ENCODE measurements at places on chromosomes 12 and 14.

DNA sequence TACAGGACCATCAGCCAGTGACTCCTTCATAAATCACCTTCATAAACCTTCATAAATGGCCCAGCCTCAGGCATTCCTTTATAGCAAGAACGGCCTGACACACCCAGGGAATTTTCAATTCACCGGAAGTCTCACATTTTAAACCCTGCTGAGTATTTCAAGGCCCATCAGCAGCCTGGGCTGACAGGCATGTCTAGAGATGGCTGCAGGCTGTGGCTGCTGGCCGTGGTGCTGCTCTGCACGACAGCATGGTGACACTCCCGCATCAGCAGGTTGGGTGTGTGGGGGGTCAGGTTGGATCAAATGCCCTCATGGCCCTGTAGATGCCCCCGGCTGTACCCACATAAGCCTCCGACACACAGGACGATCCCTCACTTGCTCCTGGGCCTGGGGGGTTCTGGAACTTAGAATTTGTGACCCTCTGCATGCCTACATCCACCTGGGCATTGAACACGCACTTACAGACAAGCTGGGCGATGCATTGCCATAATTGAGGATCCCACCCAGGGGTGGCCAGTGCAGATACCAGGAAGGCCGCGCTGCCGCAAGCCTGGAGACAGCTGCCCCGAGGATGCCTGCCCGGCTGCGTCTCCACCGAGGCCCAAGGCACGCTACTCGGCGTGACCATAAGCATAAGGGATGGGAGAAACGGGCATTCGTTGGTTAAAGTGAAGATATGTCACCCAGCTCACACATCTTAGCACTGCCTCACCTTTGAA lies 124.3 kb downstream of the PIWIL1 start:
- no peak for DNase-seq

GRCh38 chr14:93156693-93157369 lies 27.9 kb downstream of the MOAP1 start:
- no peak for DNase-seq

DNA sequence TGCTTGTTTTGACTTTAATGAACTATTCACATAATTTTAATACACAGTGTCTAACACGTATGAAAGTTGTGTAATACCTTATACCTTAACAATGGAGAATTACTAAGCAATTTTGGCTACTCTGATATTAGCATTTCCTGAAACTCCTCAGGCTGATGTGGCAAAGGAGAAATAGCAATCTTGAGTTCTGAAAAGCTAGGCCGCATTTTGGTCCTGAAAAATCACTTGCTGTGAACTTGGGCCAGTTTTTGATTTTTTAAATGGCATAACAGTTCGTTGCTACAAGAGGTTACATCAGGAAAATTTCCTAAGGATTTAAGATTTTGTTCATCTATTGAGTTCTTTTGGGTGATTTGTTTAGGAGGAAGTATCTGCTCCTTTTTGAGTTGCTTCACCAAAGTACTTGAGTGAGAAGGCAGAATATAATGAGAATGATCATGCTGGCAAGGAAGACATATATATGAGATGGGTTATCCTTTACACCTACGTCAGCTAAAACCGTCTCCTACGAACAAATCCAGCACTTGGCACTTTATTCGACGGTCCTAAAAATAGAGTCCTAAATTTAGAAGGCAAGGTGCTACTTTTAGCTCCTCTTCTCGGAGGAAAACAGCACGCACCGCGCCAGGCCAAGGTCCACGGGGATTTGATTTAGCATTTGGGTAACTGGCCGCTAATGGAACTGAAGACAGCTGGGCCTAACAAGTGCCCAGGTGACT lies 32.2 kb downstream of the MIA2 start:
- no peak for DNase-seq

DNA sequence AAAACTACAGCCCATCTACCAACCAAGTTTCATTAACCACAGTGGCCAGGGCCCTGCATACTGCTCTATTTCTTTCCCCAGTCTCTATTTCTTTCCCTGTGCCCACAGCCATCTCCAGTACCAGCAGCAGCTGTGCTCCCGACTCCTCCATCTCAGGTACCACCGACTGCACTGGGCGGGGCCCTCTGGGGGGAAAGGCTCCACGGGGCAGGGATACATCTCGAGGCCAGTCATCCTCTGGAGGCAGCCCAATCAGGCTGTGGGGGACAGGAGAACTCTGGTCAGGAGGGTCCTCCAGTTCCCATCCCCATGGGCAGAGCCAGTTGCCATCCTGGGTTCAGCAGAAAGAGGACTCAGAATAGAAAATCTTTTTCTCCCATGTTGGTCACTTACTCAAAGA lies 3.0 kb downstream of the CDK4 start:
- DNase-seq = no peak

GRCh38 chr12:31222620-31223222 lies 103.2 kb downstream of the SINHCAF start:
- DNase-seq = no peak

DNA sequence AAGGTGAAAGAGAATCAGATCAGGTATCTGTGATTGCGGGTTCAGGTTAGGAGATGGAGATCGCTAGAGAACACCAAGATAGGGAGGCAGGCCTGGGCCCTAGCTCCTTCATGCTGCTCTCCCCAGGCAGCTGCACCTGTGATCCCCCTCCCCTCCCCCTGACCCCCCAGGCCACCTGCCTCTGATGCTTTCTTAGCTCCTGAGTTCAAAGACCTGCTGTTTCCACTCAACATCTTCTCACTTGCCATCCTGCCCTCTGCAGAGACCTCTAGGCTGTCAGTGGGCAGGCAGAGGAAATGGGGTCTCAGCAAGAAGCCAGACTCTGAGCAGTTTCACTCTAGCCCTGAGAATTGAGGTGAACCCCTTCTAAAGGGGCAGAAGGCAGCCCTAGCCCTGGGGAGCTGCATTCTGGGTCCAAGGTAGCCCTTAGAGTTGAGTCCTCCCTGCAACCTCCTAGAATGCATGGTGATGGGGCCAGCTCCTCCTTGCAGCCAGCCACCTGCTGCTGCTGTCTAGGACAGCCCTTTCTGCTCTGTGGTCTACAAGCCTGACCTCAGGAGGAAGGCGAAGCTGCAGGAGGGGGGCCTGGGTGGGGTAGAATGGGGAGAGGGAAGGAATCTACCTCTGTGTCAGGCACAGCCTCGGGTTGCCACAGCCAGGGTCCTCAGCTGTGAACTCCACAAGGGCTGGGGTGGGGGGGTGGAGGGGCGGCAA lies 6.4 kb upstream of the SLC48A1 start:
- no peak for DNase-seq

DNA sequence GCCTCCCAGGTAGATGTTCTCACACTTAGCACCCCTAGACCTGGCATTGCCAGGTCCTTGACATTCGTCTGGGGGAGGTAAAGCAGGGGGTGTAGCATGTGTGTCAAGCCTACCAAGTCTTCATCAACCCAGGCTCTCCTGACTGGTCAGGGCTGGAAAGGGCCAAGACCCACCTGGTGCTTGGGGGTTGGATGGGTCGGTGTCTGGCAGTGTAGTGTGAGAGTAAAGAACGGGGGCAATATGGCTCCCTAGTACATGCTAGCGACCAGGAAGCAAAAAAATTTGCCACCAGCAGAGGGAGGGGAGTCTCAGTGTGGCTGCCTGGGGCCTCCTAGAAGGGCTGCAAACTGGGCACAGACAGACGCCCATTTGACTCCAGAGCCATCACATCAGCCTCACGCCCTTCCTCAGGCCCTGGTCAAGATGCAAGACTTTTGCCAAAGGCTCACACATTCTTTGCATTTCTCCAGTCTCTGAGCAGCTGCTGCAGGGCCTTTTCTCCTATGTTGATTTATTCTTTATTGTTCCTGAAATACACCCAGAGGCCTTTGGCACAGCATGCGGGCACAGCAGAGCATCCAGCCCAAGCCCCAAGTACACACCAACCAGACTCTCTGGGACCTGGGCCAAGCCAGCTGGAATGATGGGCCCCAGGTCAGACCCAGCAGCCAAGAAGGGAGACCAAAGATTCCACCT lies 38.3 kb upstream of the PNMA1 start:
- DNase-seq = peak; percentile 30

DNA sequence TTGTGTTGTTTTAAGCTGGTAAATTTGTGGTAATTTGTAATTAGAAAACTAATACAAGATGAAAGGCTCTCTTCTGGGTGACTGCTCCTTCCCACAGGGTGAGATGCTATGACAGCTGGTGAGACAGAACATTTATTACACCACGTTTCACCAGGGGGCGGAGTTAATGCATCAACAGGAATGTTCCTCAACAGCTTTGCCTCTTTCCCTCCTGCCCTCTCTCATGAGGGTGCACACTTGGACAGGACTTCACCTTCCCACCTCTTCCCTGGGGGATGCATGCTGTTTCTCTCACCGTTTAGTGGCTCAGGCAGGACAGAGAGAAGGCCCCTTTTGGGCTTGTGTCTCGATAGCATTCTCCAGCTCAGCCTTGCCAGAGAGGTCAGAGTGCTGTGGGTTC lies 13.4 kb upstream of the PPP1R1A start:
- no peak for DNase-seq

DNA sequence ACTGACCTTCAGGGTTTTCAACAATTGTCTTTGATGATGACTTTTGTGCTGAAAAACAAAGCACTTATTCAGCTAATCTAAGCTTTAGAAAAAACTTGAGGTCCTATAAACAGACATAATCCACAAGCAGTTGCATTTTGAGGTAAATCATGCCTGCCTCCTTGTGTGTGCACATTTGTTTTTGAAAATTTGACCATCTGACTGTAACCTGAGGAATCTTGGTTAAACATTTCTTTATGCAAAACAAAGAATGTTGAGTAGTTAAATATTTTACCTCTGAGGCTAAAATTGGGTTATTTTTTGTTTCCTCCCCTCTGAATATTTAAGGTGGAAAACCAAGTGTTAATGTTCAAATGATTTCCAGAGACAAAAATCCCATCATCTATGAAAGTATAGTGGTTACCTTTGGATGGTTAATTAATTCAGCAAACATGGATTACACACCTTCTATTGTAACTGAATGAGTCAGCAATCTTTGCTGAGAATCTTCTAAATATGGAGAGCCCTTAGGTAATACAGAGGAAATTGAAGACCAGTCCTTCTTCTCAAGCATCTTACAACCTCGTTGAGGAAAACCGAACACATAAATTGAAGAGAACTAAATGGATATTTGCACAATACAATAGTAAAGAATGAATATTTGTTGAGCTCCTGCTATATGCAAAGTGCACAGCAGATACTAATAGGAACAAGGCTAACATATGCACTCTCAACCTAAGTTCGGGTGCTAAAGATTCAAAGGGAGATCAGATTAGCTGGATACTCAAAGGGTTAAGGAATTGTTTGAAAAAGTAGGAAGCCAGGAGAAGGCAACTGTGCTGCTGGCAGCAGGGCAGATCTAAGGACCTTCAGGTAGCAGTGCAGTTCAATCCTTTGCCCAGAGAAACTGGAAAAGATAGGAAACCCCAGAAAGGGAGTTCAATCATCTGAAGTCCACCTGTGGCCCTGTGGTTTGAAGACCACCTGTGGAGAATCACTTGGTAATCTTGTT lies 115.2 kb downstream of the BMP4 start:
- DNase-seq = no peak

- no peak for DNase-seq
These were observed 183.1 kb downstream of the TMTC3 start for GRCh38 chr12:88325076-88325815.

DNA sequence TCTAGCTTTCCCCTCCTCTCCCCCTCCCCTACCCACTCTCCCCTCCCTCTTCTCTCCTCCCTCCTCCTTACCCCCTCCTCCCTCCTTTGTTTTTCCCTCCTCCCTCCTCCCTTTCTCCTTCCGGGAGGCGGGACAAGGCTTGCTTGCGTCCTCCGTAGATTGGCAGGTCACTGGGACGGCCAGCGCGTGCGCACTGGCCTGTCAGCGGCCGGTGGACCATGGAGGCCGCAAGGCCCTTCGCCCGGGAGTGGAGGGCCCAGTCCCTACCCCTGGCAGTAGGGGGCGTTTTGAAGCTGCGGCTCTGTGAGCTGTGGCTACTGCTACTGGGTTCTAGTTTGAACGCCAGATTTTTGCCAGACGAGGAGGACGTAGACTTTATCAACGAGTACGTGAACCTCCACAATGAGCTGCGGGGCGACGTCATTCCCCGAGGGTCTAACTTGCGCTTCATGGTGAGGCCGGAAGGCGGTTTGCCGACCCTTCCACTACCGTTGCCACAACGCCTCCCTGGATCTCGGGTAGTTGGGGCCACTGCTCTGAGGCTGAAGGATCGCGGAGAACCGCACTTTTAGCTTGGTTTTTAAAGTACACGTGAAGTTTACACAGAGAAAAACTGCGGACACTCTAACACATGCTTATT lies at the start of gene GLIPR1L2:
GLIPR1L2 (plus strand) TSS at position 191 of the 640 bp plus-strand sequence; CDS start at position 219, 28 bp downstream.
- DNase-seq = peak; percentile 91

GRCh38 chr14:28773176-28773575 lies 6.6 kb downstream of the FOXG1 start:
- no peak for DNase-seq

GRCh38 chr14:100901391-100902183 lies 1.9 kb downstream of the RTL1 start:
- no peak for DNase-seq

- peak; percentile 1 for DNase-seq
These were observed 32.0 kb upstream of the SEL1L start for GRCh38 chr14:81565441-81566290.

DNA sequence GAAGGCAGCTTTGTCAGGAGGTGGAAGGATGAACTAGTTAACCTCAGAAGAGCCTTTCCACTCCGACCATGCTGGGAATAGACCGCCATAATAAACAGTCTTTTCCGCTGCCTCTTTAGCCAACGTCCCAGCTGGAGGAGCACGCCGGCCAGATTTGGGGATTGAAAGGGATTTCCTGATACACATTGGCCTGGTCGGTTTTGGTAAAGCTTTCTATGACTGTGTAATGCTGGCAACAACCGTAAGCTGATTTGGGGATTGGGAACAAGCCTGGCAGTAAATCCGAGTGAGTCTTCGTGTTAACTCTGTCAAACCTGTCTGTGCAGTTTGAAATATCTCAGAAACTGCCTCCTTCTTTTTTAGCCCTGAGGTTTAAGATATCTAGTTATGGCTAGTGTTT lies 87.0 kb downstream of the DAD1 start:
- no peak for DNase-seq

GRCh38 chr12:65590318-65590717 lies 234.0 kb upstream of the HMGA2 start:
- no peak for DNase-seq

GRCh38 chr14:101333335-101334280 lies 227.7 kb upstream of the DIO3 start:
- DNase-seq = no peak

GRCh38 chr12:53053218-53054111 lies 3.6 kb downstream of the TNS2 start:
- peak; percentile 59 for DNase-seq
